ENCODE measurements at places on chromosomes 4 and X. TPM values are rescaled to one million over a fixed set of nuclear protein-coding genes. Genes with fewer than 3 reads are reported as not detected.

DNA sequence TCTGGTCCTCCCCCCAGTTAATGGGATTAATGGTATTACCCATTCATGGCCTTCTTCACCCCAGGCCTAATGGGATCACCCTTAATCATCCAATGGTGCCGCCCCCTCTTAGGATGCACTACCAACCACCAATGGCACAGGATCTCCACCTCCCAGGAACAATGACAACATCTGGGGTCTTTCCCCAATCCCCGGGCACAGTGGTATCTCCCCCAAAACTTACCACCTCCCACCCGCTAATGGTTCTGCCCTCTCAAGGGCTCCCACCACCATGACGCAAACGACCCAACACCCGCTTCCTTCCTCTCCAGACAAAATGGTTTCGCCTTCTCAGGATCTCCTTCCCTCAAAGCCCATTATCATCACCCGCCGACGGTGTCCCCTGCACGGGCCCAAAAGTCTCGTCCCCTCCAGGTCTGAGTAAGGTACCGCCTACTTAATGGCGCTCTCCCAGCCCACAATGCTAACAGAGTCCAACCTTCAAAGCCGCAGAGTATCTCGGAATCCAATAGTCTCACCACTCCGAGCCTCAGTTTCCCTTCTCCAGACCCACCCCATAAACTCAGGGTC, 458 bp downstream of the GRIPAP1 start:
- DNase-seq: peak; percentile 28

DNA sequence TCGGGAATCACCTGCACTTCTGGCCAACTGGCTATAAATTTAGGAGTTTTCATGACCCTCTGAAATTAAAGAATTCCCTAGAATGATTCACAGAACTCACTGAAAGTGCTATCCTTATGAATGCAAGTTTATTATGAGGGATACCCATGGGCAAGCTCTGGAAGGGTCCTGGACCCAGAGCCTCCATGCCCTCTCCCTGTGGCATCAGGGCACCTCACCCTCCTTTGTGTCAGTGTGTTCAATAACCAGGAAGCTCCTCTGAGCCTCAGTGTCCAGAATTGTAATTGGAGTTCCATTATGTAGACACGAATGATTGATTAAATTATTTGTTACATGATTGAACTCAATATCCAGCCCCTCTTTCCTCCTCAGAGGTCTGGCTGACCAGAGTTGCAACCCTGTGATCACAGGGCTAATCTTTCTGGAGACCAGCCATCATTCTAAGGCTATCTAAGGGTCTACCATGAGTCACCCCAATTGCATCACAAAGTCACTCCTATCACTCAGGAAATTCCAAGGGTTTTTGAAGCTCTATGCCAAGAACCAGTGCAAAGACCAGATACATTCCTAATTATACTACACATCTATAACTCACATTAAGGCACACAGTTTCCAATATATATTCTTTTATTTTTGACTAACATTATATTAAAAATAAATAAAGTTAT, 8.9 kb downstream of the ANXA3 start:
- DNase-seq: no peak

GRCh38 chrX:46698691-46699090, 60.2 kb downstream of the SLC9A7 start:
- no peak for DNase-seq

DNA sequence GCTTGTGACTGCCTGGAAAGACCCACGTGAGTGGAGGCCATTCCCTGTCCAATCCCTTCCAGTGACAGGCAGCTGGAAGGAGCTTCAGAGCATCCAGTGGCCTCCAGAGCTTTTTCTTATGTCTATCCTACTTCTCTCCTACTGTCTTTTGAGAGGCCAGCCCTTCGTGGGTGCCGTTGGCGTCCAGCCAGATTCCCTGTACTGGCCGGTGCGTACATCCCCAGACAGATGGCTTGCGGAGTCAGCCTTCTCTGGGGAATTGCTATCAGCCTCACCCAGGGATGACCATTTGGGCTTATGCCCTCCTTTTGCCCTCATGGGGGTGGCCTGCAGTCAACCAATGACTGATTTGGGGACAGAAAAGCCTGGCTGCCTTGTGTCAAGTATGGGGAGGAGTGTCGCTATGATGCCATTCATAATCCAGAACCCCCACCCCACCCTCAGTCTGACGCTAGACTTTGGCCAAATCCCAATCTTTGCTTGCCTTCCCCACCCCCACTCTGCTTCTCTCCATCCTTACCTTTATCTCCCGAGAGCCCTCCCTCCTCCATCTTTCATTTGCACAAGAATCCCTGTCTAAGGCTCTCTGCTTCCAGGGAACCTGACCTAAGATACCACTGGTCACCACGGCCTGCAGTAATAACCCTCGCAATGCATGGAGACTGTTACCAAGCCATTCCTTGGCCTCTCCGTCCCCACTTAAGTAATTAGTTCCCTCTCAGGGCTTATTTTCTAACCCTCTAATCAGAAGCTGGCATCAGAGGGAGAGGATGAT, 150.3 kb upstream of the BCOR start:
- DNase-seq: no peak

DNA sequence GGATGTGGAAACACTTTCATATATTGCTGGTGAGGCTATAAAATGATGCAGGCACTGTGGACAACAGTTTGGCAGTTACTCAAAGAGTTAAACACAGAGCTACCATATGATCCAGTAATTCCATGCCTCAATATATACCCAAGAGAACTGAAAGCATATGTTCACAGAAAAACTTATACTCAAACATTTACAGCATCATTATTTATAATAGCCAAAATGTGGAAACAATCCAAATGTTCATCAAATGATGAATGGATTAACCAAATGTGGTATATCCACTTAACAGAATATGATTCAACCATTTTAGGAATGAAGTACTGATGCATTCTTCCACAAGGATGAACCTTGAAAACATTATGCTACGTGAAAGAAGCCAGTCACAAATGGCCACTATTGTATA, 603.8 kb downstream of the IQCM start:
- DNase-seq: no peak

WDR17 gene
- total RNA-seq: not detected

PCSK1N gene
- not detected for total RNA-seq

FAM114A1 gene
- 8.8 TPM for total RNA-seq

Data from HT-29 (cell line).